ENCODE measurements at places on chromosomes 6 and 20.

- no peak for DNase-seq
These were observed 91.2 kb downstream of the DNAH8 start for GRCh38 chr6:38806271-38806670.

GRCh38 chr6:4210629-4211419 is 75.4 kb upstream of the ECI2 start:
- DNase-seq: peak; percentile 20

GRCh38 chr6:159093609-159094443 is 49.0 kb upstream of the TAGAP start:
- no peak for DNase-seq

DNA sequence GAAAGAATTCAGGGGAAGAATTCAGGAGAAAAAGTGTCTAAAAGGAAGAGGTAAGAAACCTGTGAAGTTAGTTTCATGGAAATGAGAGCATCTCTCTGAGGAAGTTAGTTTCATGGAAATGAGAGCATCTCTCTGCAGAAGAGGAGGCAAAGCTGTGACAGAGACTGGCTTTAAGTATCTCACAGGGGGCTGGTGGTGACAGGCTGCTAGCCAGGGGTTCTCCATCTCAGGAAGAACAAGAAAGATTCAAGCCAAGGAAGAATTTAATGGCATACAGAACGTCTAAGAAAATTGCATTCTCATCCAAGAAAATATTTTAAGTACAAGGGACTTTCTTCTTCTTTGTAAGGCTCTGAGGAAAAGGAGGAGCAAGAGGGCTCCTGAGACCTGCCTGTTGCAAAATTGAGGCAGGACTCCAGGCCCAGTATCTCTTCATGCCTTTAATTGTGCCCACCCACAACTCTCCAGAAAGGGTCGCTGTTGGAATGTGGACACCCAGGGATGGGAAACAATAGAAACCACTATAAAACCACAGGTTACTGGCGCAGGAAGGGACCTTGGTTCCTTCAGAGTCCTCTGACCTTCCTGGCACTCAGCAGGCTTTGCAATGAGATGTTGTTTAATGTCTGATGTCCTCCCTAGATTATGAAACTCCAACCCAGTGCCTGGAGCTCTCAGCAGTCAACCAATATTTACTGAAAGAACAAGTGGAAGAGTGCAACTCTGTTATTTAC is 136.8 kb downstream of the FNDC1 start:
- no peak for DNase-seq

GRCh38 chr6:141677598-141678211 is 455.0 kb upstream of the GJE1 start:
- peak; percentile 49 for DNase-seq

All from SK-N-DZ (cell line).